ENCODE measurements at places on chromosomes 5 and 9.

DNA sequence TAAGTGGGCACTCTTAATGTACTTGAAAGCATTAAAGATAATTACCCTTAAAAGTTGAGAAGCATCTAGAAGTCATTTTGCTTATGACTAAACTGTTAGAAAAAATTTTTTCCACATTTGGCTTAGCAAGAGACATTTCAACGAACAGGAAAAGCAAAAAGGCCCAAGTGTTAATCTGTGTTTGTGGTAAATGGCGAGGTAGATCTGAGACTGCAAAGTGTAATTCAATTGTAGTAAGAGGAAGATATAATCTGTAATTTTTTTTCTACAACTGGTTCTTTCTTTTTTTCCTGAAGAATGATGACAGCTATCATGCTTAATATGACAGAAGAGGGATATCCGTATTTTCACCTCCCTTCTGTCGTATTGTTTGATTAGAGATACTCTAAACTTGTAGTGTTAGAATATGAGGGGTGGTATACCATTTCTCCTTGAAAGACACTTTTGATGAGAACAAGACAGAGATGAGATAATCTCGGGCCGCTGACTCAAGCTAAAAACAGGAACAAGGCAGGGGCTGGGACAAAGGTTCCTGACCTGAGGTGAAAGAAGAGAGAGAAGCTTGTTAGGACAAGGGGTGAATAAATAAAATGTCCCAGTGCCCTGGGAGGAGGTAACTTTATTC lies 459.3 kb upstream of the ZNF608 start:
- DNase-seq: no peak

DNA sequence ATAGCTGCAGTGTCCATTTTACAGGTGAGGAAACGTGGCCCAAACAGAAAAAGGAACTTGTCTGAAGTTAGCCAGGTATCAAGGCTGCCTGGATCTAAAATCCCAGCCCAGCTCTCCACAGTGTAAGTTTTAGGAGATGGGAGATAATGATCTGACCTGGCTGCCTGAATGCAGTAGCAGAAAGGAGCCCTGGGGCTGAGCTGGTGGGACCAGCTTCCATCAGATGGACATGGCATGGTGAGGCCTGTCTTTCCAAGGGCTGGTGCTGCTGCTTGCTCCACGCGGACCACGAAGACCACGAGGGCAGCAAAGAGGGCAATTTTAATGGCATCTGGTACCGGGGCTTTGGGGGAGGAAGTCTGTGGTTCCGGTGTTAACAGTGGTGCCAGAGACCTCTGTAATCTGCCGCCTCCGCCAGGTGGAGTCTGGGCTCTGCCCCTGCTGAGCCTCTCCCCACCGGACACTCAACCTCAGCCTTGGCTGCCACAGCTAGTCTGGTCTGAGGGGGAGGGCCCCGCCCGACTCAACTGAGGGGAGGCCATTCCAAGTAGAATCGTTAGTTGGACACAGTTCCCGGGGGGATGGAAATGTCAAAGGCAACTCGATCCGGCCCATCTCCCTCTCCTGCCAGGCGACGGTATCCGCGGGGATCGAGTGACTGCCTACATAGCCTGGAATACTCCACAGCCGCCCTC lies 650 bp downstream of the MYORG start:
- no peak for DNase-seq

GRCh38 chr9:87889065-87889881 lies 6.6 kb downstream of the SPATA31E1 start:
- no peak for DNase-seq

DNA sequence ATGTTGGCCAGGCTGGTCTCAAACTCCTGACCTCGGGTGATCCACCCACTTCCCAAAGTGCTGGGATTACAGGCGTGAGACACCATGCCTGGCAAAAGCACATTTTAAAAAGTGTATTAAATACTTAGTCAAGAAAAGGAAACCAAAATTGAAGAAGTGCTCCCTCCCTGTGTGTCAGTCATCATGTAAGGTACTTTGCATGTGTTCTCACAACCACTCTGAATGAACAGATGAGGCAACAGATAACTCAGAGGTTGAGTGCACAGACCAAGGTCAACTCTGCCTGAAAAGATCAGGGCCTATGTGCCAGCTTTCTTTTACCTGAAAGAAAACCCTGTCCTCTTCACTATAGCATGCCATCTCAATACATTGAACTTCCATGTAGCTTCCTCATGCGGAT lies 289.7 kb downstream of the MRPS30 start:
- no peak for DNase-seq

DNA sequence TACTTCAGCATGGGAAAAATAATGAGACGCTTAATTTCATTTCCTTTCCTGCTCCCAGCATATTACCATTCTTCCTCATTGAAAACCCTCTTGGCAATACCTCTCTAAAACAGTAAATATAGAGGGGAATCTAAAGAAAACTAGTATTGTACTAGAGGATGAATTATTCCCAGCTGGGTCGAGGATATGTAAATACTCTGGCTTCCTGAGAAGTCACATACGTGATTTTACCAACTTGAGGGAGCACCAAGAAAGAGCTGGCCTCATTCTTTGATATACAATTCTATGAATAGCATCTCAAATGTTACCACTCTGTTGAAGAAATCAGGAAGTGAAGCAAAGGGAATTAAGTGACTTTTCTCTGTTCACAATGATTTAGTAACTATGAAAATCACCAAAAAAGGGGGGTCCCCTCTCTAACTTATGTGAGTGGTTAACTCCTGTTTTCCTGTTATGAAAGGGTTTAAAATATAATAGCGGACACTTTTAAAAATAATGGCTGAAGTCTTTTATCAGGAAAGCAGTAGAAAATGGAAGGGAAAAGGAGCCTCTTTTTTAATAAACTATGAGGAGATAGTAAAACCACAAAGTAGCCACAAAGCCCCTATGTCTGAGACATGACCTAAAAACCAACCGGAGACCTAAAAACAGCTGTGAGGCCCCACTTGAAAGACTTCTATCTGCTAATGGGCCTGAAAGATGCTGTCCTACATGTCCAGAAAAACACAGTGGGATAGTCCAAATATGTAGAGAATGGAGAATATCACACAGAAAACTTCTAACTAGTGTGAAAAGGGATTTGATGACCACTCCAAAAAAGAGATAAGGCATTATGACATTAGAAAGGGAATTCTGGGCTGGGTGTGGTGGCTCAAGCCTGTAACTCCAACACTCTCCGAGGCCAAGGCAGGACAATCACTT lies 42.6 kb downstream of the LPAR1 start:
- no peak for DNase-seq
